ENCODE measurements at places on chromosomes 11 and 22. TPM values are rescaled to one million over a fixed set of nuclear protein-coding genes. Genes with fewer than 3 reads are reported as not detected.

TPBGL gene
- 0.25 TPM for total RNA-seq

SAA2 gene
- not detected for total RNA-seq

BACE1 gene
- total RNA-seq, result 0.58 TPM

OR8A1 gene
- not detected for total RNA-seq

TBX10 gene
- not detected for total RNA-seq

SCGB1A1 gene
- total RNA-seq, result not detected

Measured in activated naive CD4-positive, alpha-beta T cell treated with anti-CD3 and anti-CD28 coated beads, Interleukin-2, amount 10 ng/mL, durations not matched to agents 5 hours and 36 hours (primary cell).